ENCODE measurements at places on chromosomes 6 and 20. TPM values are rescaled to one million over a fixed set of nuclear protein-coding genes. Genes with fewer than 3 reads are reported as not detected.

DNA sequence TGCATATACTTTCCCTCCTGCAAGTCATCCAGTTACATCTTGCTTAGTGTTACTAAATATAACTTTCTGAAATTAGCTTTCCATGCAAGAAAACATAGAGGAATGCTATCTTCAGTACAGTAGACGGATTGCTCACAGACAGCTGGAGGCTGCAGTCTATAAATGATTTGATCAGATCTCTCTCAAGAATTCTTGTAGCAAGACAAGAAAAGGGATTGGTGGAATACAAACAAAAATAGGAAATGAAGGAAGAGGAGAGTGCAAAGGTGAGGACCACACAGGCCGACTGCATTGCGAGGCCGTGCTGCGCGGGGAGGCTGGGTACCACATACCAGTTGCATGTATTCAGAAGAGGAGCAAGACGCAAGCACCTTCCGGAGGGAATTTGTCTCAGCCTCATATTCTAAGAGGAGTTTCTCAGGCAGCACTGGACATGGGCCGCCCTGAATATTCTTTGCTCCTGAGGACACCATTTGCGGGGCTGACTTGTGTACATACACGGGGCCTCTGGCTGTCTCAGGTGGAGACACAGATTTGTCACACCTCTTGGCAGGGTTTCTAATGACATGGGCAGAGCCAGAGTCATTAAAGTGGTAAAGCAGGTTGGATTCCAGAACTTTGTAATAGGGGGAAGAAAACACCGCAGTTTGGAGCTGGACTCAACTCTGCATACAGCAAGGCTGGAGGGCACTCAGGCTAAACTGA, 22.7 kb upstream of the KIF25 start:
- DNase-seq: no peak

- no peak for DNase-seq
These were observed 337.2 kb downstream of the SMOC2 start for GRCh38 chr6:168778201-168778600.

- no peak for DNase-seq
These were observed 23.1 kb upstream of the HLA-DRB5 start for GRCh38 chr6:32553037-32553742.

Gene NPEPL1
- 52.5 TPM for total RNA-seq

Gene SRPK1
- total RNA-seq: 137 TPM

Gene OOEP
- total RNA-seq: not detected

All from Peyer's patch (tissue), 4 donors.